ENCODE measurements at places on chromosomes 11 and 22.

DNA sequence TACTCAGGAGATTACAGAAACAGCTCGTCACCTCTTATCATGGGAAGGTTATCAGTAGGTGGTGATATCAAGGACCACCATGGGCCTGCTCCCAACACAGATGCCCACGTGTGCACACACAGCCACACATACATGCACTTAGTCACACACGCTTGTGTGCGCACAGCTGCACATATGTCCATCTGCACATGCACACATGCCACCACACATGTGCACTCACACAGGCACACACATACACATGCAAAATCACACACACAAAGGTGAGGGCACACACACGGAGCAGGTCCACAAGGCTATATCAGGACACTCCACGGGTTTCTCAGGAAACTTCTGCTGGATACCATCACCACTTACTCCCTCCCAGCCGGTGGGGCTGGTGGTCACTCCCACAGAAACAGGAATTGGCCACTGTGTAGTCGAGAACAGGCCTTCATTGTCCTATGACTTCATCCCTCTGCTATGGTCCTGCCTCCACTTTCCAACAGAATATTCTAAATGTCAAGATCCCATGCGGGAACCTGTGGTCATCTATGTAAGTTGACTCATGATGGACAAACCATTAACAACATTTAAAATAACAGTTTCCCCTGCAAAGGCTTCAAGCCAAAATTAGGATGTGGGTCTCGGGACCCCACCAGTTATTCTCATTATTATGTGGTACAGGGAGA is 2.2 kb downstream of the C11orf24 start:
- DNase-seq: no peak

GRCh38 chr11:116658876-116659535 is 113.8 kb downstream of the BUD13 start:
- no peak for DNase-seq

DNA sequence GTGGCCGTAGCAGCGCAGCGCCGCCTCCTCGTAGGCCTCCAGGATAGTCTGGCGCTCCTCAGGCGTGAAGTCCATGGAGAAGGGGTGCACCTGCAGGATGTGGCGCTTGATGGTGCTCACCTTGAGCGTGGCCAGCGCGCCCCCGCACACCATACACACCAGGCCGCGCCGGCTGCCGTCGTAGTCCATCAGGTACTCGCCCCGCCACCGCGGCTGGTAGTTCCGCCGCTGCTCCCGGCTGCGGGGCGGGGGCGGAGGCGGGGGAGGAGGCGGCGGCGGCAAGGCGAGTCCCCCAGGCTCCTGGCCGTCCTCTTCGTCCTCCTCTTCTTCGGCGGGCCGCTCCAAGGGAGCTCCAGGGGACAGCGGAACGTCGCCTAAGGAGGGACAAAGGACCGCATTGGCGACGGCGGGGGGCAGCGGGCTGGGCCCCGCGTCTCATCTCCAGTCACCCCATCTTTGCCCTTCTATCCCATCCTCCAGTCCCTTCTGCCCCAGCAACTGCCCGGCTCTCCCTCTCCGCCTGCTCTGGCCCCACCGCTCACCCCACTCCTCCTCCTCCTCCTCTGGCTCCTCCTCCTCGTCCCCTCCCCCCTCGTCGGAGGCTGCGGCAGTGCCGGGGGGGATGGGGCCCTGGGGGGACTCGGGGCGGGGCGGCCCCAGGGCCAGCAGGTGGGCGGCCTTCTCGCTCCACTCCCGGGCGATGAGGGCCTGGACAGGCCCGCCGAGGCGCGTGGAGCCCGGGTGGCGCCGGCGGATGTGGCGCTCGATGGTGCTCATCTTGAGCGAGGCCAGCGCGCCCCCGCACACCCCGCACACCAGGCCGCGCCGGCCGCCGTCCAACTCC is 4.9 kb downstream of the ZFTA start:
- DNase-seq: peak; percentile 91

GRCh38 chr22:21996175-21996720 is 13.7 kb upstream of the TOP3B start:
- DNase-seq: no peak

- DNase-seq: no peak
Measured at GRCh38 chr11:30133281-30133680, 97.5 kb upstream of the FSHB start.

- DNase-seq: no peak
Measured at GRCh38 chr11:13826505-13827278, 135.8 kb upstream of the SPON1 start.

DNA sequence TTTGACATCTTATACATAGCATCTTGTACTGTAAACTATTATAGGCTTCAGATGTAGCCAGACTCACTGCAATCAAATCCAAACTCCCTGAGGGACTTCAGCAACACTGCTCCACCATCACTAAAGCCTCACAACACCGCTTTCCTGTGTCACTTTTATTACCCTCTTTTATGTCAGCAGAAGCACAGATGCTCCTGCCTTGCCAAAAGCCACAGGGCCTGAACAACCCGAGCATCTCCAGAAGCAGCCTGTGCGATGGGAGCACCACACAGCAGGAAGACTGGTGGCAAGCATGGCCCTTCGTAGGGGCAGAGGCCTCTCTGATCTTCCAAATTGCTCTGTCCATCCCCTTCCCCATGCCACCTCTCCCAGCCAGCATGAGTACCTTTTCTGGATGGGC is 22.9 kb downstream of the TMEM123 start:
- no peak for DNase-seq

- no peak for DNase-seq
Measured at GRCh38 chr22:21761086-21761485, 25.5 kb upstream of the YPEL1 start.

GRCh38 chr22:23215294-23216241 is 35.3 kb downstream of the BCR start:
- no peak for DNase-seq

DNA sequence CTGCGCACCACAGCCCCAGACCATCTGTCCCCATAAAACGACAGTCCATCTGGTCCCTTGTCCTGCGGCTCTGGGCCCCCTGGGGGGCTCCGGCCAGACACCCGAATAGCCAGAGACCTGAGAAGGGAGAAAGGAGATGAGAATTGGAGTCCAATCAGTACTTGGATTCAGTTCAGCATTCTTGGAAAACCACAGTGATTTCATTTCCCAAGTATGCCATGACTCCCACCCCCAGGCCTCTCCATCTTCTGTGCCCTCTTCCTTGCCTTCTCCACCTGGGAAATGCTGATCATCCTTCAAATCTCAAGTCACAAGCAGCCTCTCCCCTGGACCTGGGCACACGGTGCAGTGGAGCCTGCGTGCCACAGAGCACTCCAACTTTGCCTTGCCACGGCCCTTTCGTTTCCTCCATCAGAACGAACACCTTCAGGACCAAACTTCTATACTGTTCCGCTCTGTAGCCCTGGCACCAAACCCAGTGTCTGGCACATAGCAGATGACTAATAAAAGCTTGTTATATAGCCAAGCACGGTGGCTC is 10.9 kb upstream of the MFNG start:
- no peak for DNase-seq

- DNase-seq: no peak
Measured at GRCh38 chr22:49312601-49313000, 515.1 kb downstream of the BRD1 start.

GRCh38 chr22:36379593-36380361 is 8.0 kb downstream of the MYH9 start:
- DNase-seq: no peak

GRCh38 chr11:75925785-75926164 is 110.8 kb downstream of the UVRAG start:
- DNase-seq: no peak

GRCh38 chr11:116927163-116927974 is 89.9 kb upstream of the APOA1 start:
- DNase-seq: no peak

DNA sequence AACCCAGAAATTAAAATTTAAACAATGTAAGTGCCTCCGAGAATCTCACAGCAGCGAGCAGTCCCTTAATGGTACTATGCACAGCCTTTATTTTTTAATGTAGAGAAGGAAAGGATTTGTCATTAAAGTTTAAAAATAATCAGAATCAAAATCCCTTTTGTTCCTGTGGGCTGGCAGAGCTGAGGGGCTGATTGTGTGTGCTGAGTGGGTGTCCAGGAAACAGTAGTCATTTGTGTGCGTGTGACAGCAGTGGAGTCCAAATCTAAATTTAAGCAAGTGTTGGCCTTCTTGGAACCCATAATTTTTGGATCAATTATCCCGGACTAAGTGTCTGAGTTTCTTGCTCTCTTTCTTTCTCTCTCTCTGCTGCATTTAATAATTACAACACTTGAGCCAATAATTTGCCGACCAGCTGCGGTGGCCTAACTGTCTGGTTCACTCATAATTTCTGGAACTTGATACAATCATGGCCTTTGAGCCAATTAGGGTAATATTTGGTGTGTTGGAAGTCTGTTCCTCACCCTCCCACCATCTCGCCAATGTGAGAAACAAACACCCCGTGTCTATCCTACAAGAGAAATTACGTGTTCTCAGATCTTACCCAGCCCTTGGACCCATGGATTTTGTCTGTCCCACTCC is 528.0 kb downstream of the SOX6 start:
- DNase-seq: no peak

DNA sequence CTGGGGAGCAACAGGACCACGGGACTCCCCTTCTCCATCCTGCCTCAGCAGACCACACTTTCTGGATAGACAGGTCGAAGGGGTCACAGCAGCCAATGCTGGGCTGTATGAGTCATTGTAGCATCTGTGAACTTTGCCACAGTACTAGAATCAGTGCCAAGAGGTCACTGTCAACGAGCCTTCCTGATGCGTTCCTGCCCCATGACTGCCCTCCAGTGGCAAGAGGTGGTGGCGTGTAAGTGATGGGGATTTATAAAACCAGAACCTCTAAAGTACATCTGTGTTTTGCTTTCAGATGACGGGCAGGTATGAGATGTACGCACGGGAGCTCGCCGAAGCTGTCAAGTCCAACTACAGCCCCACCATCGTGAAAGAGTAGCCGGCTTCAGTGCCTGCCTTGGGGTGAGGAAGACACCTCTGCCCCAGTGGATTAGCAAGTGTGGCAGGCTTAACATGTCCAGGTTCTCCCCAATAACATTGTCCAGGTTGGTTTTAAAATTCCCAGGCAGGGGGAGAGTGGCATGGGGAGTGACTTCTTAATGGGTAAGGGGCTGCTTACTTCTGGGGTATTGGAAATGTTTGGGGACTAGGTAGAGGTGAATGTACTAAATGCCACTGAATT is 29.4 kb downstream of the GUCD1 start:
- peak; percentile 92 for DNase-seq

DNA sequence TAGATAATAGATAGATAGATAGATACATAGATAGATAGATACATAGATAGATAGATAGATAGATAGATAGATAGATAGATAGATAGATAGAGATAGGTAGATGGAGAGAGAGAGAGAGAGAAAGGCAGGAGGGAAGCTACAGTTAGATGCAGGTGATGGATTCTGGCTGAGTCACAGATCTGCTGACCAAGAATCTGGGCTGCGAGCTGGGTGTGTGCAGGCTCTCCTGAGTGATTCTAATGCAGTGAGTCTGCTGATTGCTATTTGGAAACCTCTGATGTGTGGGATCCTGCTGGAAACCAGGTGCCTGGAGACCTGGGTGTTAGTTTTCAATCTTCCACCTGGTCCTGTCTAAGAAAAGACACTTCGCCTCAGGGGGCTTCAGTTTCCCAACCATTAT is 1441.8 kb downstream of the TBC1D22A start:
- DNase-seq: no peak

- DNase-seq: no peak
Measured at GRCh38 chr11:93933230-93933629, 82.8 kb upstream of the VSTM5 start.

- DNase-seq: no peak
Measured at GRCh38 chr11:36165621-36166397, 123.4 kb downstream of the COMMD9 start.

DNA sequence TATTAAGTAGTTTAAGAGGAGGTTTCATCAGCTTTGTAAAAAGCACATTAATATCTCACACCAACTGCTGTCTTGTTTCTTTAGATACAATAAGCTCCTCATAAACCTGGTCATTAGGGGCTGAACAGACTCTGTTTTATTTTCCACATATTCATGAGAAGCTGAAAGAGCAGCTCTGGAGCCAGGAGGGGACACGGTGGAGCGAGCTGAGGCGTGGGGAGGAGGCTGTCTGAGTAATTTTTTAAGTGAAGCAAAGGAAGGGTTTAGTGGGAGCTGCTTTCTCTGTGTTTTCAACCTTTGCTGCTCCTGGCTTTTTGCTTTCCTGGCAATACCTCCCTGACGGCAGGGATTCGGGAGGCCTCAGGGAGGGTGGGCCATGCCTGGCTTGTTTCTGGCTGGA is 67.0 kb upstream of the EIF3D start:
- DNase-seq: no peak

- no peak for DNase-seq
Measured at GRCh38 chr11:75523811-75524664, 1.7 kb downstream of the GDPD5 start.

DNA sequence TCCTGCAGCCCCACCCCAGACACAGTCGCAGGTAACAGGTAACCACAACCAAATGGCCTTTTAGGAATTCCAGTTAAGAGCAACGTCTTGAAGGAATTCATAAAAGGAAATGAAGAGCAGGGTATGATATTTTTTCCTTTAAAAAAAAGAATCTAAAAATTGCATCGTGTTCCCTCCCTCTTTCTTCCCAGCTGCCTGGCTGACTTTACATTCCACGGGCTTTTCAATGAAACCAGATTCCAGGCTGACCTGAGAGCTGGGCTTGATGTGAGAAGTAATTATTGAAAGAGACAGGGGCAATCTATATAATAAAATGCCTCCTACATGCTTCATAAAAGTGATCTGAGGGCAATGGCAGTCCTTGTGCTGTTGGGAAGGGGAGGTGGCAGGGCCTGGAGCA is 57.3 kb upstream of the EIF3D start:
- DNase-seq: no peak

GRCh38 chr11:75705541-75705940 is 12.1 kb upstream of the MOGAT2 start:
- no peak for DNase-seq

DNA sequence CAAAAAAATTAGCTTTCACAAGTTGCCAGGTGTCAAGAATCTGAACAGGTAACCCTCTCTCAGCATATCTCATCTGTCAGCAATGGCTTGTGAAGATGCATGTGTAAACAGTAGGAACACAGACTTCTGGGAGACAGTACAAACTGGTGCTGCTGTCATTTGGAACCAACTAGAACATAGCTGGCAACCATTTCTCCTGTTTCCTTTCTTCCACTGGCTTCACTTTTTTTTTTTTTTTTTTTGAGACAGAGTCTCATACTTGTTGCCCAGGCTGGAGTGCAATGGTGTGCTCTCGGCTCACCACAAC is 2.1 kb upstream of the PIK3C2A start:
- DNase-seq: no peak

DNA sequence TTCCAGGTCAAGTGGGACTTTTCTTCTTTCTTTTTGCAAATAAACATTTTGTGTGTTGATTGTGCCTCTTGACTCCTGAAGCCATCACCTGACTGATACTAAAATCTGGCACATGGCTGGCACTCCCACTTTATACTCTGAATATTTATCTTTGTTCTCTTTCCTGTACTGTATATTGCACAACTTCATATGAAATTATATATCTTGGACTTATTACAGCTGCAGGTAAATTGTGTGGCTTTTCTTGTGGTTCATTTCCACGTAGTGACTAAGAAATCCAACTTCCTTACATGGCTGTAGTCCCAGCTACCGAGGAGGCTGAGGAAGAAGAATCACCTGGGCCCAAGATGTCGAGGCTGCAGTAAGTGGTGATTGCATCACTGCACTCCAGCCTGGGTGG is 23.7 kb upstream of the OR5B12 start:
- DNase-seq: no peak

- DNase-seq: no peak
Measured at GRCh38 chr22:36852056-36852973, 8.5 kb upstream of the NCF4 start.

- DNase-seq: no peak
Measured at GRCh38 chr22:43969989-43970755, 14.9 kb downstream of the SAMM50 start.

GRCh38 chr11:74018331-74019005 is 9.6 kb upstream of the UCP3 start:
- DNase-seq: no peak

Data from GM23338 (cell line).